Stimulated activated CD8-positive, alpha-beta memory T cell treated with anti-CD3 and anti-CD28 coated beads, Interleukin-15, amount 100 ng/mL, for 4 hours (primary cell): ENCODE measurements at places on chromosomes 6 and 20.
A peak's percentile ranks its signal among the peaks of the same experiment; 100 is the strongest.

DNA sequence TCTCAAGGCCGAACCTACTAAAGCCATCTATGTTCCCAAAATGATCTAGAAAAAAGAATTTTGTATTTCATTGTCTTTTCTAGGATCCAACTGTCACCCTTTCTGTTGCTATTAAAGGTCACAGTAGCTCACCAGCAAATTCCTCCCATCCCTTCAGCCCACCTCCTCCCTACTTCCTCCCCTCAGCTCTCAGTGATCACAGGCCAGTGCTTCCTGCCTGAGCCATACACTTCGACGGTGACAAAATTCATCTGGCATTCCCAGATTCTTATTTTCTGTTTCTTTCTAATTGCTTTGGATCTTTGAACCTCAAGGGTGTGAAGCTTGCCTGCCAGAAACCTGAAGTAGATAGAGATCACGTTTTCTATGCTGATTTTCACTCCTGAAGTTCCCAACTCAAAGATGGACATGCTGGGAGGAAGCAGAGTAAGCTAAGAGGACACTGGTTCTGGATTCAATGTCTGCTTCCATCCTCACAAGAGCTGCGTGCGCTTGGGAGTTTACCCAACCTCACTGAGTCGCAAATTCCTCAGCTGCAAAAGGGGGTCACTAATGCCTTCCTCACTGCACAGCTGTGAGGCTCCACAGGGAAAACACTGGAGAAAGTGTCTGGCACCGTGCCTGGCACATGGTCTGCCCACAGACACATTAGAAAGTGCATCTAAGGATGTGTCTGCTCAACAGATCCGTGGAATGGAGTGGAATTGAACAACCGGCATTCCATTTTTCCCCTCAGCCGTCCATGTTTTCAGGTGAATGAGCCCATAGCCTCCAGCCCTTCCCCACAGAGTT is 34.5 kb downstream of the MDGA1 start:
- no peak for DNase-seq

GRCh38 chr20:6921717-6922386 is 154.4 kb downstream of the BMP2 start:
- no peak for DNase-seq

DNA sequence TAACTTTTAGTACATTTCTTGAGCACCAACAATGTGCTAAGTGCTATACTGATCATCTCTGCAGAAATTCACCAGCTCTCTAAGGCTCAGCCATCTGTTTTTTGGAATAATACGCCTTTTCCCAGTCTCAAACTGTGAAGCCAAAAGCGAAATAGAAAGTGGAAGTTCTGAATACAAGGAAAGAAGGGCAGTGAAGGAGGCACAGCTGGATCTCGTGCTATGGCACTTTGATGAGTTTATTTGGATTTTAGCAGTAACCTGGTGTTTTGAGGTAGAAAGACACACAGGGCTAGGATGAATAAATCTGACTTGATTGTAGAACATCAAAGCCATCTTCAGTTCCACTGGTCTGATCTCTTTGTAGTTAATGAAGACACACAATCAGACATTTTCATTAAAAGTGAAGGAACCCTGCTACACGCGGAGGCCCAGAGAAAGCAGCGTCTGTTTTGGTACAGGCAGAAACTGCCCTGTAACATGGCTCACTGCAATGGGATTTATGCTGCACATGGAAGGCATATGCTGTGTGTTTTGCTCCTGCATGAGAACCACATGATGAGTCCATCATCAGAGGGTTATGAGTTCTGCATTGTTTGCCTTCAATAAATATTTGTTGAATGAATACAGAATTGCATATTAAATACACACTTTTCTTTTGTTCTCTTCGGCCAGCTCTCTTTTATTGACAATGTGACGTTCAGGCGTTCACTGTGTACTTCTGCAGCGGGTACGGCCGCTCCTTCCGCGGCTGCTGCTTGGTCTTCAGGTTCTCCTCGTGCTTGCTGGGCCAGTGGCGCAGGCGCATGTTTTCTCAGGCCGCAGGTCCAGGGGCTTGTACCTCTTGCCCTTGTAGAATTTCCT is 100.9 kb downstream of the PREP start:
- DNase-seq, result no peak

- DNase-seq, result no peak
Observed at GRCh38 chr20:61436667-61437279, 184.7 kb downstream of the CDH4 start.

- DNase-seq, result no peak
Observed at GRCh38 chr6:157585274-157586087, 204.5 kb downstream of the ZDHHC14 start.

DNA sequence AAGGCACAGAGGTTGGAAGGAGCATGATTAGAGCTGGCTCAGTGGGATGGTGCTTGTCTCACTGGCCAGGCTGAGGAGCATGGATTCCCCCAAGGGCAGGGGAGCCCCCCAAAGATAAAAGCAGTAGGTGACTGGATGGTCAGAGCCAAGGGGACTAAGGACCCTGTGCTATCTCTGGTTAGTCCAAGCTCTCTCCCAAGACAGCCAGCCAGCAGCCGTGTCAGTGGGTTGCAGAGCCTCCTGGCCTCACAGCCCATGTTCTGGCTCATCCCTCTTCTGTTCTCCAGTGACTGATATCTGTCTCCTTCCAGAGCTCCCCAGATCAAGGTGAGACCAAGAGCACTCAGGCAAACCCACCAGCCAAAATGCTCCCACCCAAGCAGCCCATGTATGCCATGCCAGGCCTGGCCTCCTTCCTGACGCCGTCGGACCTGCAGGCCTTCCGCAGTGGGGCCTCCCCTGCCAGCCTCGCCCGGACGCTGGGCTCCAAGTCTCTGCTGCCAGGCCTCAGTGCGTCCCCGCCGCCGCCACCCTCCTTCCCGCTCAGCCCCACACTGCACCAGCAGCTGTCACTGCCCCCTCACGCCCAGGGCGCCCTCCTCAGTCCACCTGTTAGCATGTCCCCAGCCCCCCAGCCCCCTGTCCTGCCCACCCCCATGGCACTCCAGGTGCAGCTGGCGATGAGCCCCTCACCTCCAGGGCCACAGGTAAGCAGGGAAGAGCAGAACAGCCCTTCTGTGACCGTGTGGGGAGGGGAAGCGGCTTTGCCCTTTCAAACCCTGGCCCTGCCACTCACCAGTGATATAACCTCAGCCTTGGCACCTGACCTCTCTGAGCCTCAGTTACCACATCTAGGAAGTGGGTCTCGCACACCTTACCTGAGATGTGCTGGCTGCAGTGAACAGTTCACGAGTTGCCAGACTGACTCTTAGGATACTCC is 121.3 kb downstream of the JPH2 start:
- DNase-seq, result no peak

GRCh38 chr6:36118550-36119107 is 11.7 kb upstream of the MAPK13 start:
- DNase-seq, result peak; percentile 59

- no peak for DNase-seq
Observed at GRCh38 chr6:35343092-35343834, 905 bp downstream of the PPARD start.

GRCh38 chr6:19857703-19858102 is 20.5 kb downstream of the ID4 start:
- DNase-seq, result no peak

- DNase-seq, result no peak
Observed at GRCh38 chr6:161273274-161273751, 548 bp downstream of the AGPAT4 start.

- no peak for DNase-seq
Observed at GRCh38 chr6:134309983-134310605, 7.8 kb downstream of the SGK1 start.

DNA sequence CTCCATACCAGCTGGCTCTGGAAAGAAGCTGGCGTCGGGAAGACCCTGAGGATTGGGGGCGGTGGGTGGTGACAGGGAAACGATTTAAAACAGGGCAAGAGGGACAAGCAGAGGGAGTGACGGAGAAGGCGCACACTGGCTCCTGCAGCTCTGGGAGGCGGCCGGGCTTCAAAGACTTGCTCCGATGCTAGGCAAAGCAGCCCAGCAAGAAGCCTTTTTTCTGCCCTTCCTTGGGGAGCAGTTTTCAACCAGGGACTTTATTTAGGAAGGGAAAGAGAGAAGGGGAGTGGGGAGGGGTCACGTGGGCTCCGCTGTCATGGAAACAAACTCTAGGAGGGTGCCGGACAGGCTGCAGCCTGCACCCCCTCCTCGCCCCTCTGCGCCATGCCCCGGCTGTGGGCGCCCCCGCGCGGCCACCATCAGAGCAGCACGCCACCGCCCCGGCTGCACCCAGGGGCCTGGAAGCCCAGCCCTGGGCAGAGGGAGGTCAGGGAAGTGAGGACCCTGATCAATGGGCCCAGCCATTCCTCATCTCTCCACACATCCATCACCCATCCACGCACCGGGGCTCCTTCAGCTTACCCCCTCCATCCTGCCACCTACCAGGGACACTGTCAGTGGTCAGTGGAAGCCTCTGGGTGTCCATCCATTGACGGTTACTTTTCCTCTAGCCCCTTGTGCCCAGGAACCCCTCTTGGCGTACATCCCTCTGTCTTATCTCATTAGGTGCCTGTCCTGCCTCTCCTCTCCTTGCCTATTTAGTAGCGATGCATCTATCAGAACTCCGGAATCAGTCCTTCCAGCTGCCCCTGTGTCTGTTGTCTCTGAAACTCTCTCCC is 66.6 kb upstream of the CCDC167 start:
- peak; percentile 19 for DNase-seq

DNA sequence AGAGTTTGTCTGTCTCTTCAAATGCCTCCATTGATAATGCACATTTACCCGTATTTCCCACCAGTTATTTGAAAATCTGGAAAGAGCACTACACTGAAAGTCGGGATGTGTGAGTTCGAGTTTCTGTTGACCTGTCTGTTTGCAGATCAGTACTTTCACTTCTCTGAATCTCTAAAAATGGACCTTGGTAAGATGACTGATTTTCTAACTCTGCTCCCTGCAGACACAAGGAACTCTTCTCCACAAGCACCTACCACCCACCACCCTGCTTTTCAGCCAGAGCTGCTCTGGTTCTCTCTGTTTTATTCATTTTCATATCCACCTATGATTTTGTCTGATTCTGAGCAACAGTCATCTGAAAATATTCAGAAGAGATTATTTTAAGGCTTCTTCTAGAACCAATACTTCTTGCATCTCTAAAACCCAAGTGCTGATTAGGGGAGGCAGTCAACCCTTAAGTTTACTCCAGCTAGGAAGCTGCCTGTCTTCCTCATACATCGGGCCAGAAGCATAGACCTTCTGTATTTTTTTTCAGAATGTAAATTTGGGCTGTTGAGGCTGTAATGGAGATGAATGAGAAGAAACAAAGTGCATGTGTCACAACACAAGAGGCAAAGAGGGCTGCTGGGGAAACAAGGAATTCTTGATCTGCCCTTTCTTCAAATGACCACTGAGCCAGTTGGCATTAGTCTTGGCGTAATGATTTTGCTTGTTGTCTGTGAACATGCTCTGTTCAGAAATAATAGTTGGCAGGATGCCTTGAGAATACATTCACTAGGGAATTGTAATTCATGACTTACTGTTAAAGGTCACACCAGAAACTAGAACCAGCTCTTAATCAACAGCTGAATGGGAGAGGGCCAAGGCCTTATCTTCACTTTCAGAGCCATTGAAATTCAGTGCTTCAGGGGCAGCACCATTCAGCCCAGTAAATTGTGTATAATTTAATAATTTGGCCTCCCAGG is 85.4 kb upstream of the MYLIP start:
- DNase-seq, result no peak

DNA sequence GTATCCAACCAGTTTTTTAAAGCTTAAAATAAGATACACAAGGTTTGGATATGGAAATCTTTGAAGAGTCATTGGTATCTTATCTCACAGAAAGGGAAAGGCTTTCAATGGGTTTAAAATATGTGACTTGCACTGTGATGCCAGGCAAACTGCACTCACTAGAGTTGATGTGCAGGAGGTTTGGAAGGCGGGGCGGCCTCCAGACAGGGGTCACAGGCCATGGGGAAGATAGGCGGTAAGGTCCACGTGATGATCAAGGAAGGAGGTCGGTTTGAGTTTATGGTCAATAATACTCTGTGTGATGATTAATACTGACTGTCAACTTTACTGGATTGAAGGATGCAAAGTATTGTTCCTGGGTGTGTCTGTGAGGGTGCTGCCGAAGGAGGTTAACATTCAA is 9.5 kb upstream of the RAMACL start:
- DNase-seq, result no peak

- DNase-seq, result no peak
Observed at GRCh38 chr6:111667931-111668330, 62.3 kb upstream of the TRAF3IP2 start.

DNA sequence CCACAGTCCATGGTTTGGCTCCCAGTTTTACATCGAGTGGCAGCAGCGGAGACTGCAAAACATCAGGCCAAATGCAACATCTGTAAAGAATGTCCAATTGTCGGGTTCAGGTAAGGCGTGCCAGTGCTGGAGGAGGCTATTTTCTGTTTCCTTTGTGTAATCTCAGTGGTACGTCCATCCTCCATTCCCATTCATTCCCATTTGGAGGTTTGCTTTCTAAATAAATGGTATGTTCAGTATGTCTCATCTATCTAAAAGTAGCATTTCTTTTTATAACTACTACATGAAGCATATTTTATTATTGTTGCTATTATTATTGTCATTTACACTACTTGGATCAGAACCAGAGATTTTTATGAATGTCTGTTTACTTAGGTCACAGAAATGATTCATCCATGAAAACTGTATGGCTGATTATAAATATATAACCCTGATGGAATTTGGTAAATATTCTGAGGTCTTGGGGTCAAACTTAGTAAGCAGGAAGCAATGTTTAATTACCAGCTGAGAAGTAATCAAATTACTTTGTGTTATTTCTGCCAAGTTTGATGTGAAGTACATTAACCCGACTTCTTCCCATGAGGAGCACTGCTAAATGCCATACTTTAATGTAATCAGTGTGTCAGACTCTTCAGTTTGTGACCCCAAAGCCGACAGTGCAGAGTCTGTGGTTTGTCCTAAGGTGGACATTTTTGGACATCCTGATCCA is 512.9 kb downstream of the UTRN start:
- DNase-seq, result no peak

DNA sequence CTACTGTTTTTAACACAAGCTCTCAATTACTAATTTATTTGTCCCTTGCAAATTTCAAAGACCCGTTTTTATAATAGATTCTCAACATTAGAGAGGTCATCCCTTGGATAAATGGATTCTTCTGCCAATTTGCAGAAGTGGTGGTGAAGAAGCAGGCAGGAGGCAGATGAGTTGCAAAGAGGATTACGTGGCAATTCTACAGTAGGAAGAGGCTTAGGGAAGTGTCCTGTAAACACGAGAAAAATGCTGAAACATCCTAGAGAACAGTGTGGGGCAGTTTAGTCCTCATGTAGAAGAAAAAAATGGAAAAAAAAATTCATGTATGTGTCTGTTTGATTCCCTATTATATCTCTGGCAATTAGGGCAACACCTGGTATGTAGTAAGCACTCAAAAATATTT is 87.6 kb downstream of the BMP2 start:
- no peak for DNase-seq

DNA sequence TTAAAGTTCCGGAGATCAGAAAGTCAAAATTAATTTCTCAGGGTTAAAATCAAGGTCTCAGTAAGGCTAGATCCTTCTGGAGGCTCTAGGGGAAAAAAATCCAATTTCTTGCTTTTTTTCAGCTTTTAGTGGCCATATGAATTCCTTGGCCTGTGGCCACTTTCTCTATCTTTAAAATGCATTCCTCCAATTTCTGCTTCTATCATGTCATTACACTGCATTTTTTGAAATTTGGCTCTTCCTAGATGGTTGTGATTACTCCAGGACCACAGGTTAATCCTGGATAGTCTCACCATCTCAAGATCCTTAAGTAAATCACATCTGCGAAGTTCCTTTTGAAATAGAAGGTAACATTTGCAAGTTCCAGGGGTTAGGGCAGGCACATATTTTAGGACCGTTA is 1294.9 kb upstream of the CITED2 start:
- no peak for DNase-seq

- no peak for DNase-seq
Observed at GRCh38 chr20:10761786-10762185, 88.0 kb upstream of the JAG1 start.
